ENCODE measurements at places on chromosomes 4 and X. TPM values are rescaled to one million over a fixed set of nuclear protein-coding genes. Genes with fewer than 3 reads are reported as not detected.

The FATE1 gene
- total RNA-seq, result not detected

The NEUROG2 gene
- 0.23 TPM for total RNA-seq

The WAS gene
- 81.4 TPM for total RNA-seq

The RBM46 gene
- total RNA-seq, result not detected

The SYNPO2 gene
- total RNA-seq, result 0.31 TPM

DNA sequence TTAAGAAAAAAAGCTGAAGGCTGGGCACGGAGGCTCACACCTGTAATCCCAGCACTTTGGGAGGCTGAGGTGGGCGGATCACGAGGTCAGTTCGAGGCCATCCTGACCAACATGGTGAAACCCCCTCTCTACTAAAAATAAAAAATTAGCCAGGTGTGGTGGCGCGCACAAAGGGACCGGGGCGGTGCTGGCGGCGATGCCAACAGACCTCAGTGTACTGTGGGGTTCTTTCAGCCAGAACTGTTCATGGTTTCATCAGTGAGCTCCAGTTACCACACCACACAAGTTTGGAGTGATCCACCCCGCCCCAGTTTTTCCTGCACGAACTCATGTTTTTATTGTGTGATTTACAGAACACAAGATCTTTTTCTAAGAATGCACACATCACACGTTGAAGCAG, 21.2 kb upstream of the IRAK1 start:
- H3K4me3 ChIP-seq, result no peak overlapping the region
- peaks cover 30% of the 10 kb centered on the region for H3K4me1 ChIP-seq
- peaks cover 11% of the 10 kb centered on the region for H3K27me3 ChIP-seq
- DNase-seq, result no peak
- no peak overlapping the region for H3K27ac ChIP-seq

DNA sequence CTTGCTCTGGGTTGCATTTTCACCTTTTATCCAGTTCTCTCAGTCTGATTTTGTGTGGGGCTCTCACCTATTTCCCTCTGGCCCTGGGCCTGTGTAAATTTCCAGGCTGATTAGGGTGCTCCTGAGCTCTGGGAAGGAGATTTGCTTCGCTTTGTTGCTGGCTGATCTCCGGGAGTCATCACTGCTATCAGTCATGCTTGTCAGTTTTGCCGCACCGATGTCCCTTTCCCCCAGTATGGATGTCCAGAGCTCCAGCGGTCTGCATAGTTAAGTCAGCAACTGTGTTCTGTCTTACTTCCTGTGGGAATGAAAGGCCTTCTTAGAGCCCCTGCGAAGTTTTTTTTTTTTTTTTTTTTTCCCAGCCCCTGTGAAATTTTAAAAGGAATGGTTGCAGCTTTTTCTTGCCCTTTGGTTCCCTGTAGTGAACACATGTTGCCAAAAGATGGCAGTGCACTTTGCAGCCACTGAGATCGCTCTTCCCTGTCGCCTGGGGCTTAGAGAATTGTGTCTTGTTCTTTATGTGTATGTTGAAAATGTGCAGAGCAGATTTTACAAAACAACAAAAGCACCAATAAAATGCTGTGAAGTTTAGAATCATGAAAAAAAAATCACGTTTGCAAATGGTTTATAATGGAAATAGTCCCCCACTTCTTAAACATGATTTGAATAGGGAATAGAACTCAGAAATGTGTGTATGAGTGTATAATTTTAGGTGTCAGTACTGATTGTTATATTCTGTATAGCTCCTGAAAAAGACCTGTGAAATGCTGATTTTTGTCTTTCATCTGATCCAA, 109.1 kb upstream of the SLC4A4 start:
- no peaks in the 10 kb centered on the region for H3K36me3 ChIP-seq
- no peak overlapping the region for H3K4me3 ChIP-seq
- H3K4me1 ChIP-seq, result no peaks in the 10 kb centered on the region

GRCh38 chr4:73019462-73020047, 50.0 kb downstream of the COX18 start:
- H3K27ac ChIP-seq, result no peak overlapping the region
- peak; percentile 14 for DNase-seq
- no peaks in the 10 kb centered on the region for H3K4me1 ChIP-seq
- no peaks in the 10 kb centered on the region for H3K36me3 ChIP-seq
- peaks cover 6% of the 10 kb centered on the region for H3K27me3 ChIP-seq

DNA sequence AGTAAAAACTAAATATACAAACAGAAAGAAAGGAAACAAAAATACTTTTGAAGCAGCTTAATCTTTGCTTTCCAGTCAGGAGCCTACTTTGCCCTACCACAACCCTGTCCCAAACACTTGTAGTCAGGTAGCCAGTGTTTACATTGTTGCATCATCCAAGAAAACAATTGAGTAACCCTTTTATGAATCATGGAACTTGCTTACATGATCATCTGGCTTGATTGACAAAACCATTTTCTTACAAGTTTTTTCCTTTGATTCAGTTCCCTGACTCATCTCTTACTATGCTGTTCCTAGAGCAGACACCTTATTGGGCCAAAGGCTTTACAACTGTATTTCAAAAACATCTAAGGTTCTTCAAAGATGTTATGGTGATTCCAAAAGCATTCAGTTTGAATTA, 740.1 kb downstream of the KLHL13 start:
- no peaks in the 10 kb centered on the region for H3K4me1 ChIP-seq
- no peak overlapping the region for H3K4me3 ChIP-seq
- no peaks in the 10 kb centered on the region for H3K36me3 ChIP-seq
- no peak for DNase-seq
- H3K27ac ChIP-seq, result no peak overlapping the region
- H3K27me3 ChIP-seq, result no peaks in the 10 kb centered on the region

- no peaks in the 10 kb centered on the region for H3K27me3 ChIP-seq
- no peak overlapping the region for H3K4me3 ChIP-seq
- DNase-seq, result no peak
- no peaks in the 10 kb centered on the region for H3K4me1 ChIP-seq
- no peaks in the 10 kb centered on the region for H3K36me3 ChIP-seq
Observed at GRCh38 chr4:8278421-8279287, 9.1 kb downstream of the HTRA3 start.

GRCh38 chr4:96262057-96262456, 422.2 kb downstream of the PDHA2 start:
- DNase-seq, result no peak
- H3K36me3 ChIP-seq, result no peaks in the 10 kb centered on the region
- no peak overlapping the region for H3K4me3 ChIP-seq
- no peaks in the 10 kb centered on the region for H3K4me1 ChIP-seq
- H3K27me3 ChIP-seq, result no peaks in the 10 kb centered on the region

- no peak overlapping the region for H3K27ac ChIP-seq
- no peak overlapping the region for H3K4me3 ChIP-seq
- peaks cover 6% of the 10 kb centered on the region for H3K36me3 ChIP-seq
- peaks cover 49% of the 10 kb centered on the region for H3K4me1 ChIP-seq
- no peak for DNase-seq
Observed at GRCh38 chr4:150949342-150949741, 65.7 kb downstream of the LRBA start.

GRCh38 chr4:112677519-112678091, 40.7 kb downstream of the LARP7 start:
- no peaks in the 10 kb centered on the region for H3K36me3 ChIP-seq
- H3K27ac ChIP-seq, result no peak overlapping the region
- no peak overlapping the region for H3K4me3 ChIP-seq
- DNase-seq, result no peak

DNA sequence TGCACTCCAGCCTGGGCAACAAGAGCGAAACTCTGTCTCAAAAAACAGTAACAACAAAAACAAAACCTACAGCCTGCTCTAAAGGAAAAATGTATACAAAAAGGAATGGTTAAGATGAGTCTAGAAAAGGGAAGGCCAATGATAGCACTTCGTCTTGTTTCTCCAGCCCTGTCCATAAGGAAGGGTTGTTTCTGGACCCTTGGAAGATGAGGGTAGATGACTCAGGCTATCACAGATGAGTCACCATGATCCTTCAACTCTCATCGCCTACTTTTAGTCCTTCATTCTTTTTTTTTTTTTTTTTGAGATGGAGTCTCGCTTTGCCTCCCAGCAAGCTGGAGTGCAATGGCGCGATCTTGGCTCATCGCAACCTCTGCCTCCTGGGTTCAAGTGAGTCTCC, 8.8 kb downstream of the PLA2G12A start:
- DNase-seq, result no peak
- no peaks in the 10 kb centered on the region for H3K27me3 ChIP-seq
- no peaks in the 10 kb centered on the region for H3K36me3 ChIP-seq
- no peak overlapping the region for H3K27ac ChIP-seq

- no peaks in the 10 kb centered on the region for H3K36me3 ChIP-seq
- H3K4me3 ChIP-seq, result no peak overlapping the region
- no peak for DNase-seq
- no peaks in the 10 kb centered on the region for H3K27me3 ChIP-seq
Observed at GRCh38 chr4:144681806-144682205, 35.9 kb downstream of the HHIP start.

DNA sequence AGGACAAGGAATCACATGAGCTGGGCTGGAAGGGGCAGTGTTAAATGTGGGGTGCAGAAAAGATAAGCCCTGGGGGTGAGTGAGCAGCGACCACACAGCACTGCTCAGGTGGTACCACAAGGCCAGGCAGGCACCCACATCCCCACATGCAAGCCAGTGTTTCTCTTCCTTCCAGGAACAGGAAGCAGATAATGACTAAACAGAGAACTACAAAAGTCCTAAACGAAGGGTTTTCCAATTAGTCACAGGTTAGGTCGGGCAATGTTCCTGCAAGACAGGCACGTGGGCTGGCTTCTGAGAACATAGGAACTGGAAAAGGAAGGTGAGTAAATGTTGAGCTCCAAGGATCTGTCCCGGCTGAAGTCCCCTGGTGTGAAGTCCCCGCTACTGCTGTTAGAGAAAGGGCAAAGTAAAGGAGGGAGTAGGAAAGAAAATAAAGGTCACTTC, 19.5 kb downstream of the RELL1 start:
- peak; percentile 40 for DNase-seq
- H3K36me3 ChIP-seq, result peaks cover 2% of the 10 kb centered on the region
- no peaks in the 10 kb centered on the region for H3K27me3 ChIP-seq

- H3K27me3 ChIP-seq, result peaks cover 50% of the 10 kb centered on the region
- no peak overlapping the region for H3K27ac ChIP-seq
- no peaks in the 10 kb centered on the region for H3K36me3 ChIP-seq
Observed at GRCh38 chrX:106780264-106780663, 22.2 kb upstream of the TBC1D8B start.

DNA sequence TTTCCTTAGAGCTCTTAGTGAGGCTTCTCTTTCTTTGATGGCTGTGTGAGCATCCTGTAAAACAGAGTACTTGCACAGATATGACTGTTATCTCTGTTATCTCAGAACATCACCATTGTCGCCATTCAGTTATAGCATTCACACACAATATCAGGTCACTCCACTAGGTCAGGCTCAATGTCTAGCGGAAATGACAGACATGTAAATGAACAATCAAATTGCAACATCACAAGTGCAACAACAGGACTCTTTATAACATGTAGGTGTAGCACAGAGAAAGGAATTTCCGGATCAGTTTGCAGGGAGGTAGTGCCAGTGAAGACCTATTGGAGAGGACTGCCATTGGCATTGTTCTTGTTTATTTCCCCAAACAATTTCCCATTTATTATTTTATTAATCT, 43.2 kb upstream of the IGSF1 start:
- DNase-seq, result no peak
- H3K27me3 ChIP-seq, result peaks cover 26% of the 10 kb centered on the region
- no peak overlapping the region for H3K4me3 ChIP-seq
- no peaks in the 10 kb centered on the region for H3K4me1 ChIP-seq
- H3K27ac ChIP-seq, result no peak overlapping the region

DNA sequence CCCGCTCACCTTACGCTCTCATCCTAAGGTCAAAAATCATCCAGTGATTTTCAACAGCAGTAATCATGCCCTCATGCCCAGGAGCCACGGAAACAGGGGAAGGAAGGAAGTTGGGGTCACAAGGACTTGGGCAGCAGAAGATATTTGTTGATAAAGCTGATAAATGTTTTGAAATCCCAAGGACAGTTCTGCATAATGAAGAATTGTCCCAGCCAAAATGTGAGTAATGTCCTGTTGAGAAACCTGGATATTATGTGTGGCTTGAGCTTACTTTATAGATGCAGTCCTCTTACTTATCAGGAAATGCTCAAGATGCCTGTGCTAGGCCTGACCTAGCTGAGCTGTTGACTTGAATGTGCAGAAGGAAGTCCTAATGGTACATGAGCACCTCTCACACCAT, 263.0 kb upstream of the ZFP42 start:
- DNase-seq, result no peak
- no peaks in the 10 kb centered on the region for H3K4me1 ChIP-seq
- no peak overlapping the region for H3K4me3 ChIP-seq
- peaks cover 3% of the 10 kb centered on the region for H3K36me3 ChIP-seq
- no peak overlapping the region for H3K27ac ChIP-seq

DNA sequence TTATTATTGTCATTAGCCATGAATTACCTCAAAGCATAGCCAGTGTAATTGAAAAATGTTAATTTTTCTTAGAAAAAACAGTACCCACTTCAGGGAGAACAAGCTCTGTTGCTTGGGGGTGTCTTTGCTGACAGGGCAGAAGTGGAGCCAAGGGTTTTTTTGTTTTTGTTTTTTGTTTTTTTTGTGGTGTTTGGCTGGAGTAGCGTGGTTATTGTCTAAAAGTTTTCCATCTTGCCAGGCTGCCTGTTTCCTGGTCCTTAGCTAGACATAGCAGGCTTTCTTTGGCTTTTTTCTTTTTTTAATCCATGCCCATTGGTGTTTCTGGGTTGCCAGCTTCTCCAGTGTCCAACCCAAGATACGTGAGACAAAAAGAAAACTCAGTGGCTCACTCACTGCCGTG, 61.5 kb downstream of the CASP3 start:
- no peaks in the 10 kb centered on the region for H3K27me3 ChIP-seq
- no peak overlapping the region for H3K4me3 ChIP-seq
- no peak for DNase-seq
- no peak overlapping the region for H3K27ac ChIP-seq

All from activated T-cell treated with anti-CD3 and anti-CD28 coated beads, Interleukin-2, amount 50 U/mL, for 72 hours (primary cell).